Activated T-cell treated with anti-CD3 and anti-CD28 coated beads, Interleukin-2, amount 50 U/mL, for 1 hour (primary cell): ENCODE measurements at places on chromosomes 16 and 17.

GRCh38 chr17:56867948-56868376, 34.0 kb downstream of the DGKE start:
- DNase-seq: no peak

GRCh38 chr17:49054342-49055092, 57.3 kb downstream of the IGF2BP1 start:
- DNase-seq: no peak

DNA sequence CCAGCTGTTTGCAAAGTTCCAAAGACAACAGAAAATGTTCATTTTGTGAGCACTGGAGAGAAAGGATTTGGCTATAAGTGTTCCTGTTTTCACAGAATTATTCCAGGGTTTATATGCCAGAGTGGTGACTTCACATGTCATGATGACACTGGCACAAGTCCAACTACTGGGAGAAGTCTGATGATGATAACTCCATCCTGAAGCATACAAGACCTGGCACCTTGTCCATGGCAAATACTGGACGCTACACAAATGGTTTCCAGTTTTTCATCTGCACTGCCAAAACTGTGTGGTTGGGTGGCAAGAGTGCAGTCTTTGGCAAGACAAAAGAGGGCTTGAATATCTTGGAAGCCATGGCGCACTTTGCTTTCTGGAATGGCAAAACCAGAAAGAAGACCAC, 385.0 kb downstream of the CDH11 start:
- DNase-seq: no peak

- DNase-seq: no peak
Measured at GRCh38 chr17:53633856-53634255, 188.9 kb upstream of the KIF2B start.

- no peak for DNase-seq
Measured at GRCh38 chr17:72691586-72691985, 400.9 kb downstream of the SLC39A11 start.

DNA sequence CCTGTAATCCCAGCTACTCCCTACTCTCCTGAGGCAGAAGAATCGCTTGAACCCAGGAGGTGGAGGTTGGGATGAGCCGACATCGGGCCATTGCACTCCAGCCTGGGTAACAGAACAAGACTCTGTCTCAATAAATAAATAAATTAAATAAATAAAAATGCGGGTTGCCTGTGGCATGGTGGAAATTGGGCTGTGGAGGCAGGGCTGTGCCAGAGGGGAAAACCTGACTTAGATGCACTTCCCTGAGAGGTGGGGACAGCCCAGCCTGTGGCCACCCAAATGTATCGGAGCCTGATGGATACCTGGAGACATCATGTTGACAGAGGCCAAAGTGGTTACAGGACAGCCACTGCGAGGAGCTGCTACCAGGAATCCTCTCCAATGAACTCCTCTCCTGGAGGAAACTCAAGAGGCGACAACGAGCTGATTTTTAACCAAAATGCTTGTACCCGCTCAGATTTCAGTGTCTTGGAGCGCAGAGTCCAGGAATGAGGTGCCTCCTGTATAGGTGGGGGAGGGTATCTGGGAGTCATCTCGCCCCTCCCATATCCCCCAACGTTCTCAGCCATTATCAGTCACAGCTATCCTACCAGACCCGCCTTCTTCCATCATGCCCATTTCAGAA, 32.3 kb downstream of the DDX19A start:
- no peak for DNase-seq

GRCh38 chr16:86910161-86910769, 331.9 kb downstream of the FOXL1 start:
- no peak for DNase-seq

GRCh38 chr16:50585331-50585776, 37.2 kb downstream of the NKD1 start:
- no peak for DNase-seq

GRCh38 chr17:2595716-2596115, 2.3 kb downstream of the PAFAH1B1 start:
- DNase-seq: no peak

DNA sequence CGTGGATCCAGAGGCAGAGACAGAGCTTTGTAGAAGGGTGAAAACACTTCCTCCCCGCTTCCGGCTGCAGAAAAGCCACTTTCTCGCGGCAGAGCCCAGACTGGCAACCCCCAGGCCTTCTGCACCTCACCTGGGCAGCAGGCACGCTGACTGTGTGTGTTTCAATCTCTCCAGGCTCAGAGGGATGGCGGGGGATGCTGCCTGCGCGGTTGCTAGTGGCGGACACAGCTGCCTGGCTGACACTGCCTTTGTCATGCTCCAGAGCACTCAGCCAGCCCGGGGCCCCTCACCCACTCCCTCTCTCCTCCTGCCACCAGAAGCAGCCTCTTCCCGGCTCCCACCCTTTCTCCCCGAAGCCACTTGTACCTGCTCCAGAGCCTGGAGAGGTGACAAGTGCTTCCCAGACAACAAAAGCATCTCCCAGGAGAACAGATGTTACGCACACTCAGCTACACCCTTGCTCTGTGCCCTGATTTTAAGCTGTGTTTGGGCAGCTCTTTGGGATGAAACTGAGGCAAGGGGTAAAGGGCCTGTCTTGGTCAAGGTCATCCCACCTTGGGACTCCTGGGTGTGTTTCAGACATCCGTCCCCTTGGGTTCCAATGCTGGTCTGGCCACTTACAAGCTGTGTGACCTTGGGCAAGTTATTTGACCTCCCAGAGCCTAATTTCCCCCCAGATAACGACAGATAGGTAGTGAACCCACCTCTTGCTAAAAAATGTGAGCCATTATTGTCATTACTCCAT, 9.2 kb upstream of the GLIS2 start:
- peak; percentile 58 for DNase-seq

DNA sequence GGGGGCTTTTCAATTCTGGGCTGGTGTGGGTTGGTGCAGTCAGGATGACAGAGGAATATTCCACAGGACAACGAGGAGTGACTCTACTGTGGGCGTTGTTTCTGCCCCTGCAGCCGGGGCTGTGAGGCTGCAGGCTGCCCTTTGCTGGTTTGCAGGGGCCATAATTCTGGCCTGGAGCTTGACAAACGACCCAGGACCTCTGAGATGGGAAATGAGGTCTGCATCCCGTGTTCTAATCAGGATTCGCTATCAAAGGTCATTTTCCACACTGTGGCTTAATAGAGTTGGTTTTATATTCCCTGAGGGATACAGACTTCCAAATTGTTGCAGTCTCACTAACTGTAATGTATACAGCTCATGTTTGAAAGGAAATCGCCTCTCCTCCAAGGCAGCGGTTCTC, 180.9 kb downstream of the RPTOR start:
- peak; percentile 6 for DNase-seq

DNA sequence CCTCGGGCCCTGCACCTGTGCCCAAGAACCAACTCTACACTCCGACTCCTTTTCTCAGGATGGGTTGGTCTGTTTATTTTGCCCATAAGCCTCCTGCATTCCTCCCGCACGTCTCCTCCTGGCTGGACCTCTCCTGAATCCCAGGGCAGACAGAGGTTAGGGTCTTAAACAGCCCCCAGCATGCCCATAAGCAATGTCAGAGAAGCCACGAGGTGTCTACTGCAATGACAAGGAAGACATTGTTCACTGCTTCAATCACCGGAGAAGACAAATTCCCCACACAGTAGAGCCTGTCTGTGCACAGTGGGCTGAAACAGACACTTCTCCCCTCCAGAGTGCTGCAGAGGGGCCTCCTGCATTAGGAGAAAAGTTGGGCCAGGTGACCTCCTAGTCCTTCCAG, 230.6 kb upstream of the RPL38 start:
- no peak for DNase-seq

- DNase-seq: no peak
Measured at GRCh38 chr16:89845417-89845816, 17.1 kb downstream of the SPIRE2 start.

- no peak for DNase-seq
Measured at GRCh38 chr17:33447090-33447489, 154.0 kb upstream of the ASIC2 start.

DNA sequence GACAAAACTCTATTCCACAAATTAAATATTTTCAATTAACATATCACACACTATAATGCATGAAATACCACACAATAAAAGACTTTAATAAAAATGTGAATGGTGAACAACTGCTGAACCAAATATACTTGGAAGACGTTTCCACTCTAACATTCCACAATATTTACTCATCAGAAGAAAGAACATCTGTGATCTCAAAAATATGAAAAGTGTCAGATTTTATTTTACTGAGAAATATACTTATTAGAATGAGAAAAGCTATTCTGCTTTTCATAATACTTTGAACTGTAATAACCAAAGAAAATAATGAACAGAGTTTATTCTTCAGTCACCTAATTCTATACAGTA, 181.8 kb upstream of the AXIN2 start:
- DNase-seq: no peak

GRCh38 chr16:88516601-88517061, 53.6 kb upstream of the ZC3H18 start:
- no peak for DNase-seq

- DNase-seq: no peak
Measured at GRCh38 chr17:44636562-44636961, 19.7 kb upstream of the MEIOC start.

DNA sequence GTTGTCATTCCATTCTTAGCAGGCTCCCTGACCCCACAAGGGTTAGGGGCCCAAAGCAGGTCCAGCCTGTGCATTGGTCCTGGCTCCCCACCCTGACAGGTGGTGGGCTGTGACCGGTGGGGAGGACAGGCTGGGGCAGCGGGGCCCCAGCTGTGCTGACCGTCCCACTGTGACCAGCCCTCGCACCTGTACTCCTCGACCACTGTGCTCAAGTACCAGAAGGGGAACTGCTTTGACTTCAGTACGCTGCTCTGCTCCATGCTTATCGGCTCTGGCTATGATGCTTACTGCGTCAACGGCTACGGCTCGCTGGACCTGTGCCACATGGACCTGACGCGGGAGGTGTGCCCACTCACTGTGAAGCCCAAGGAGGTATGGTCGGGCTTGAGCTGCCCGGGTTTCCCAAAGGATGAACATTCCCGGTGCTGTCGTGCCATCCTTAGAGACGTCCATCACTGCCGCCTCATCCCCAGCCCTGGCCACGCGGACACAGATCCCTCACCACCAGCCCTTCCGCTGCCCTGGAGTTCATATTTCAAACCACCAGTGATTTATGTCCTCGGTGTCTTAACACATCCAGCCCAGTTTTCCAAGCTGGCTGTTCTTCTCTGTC, 7.3 kb downstream of the DRC7 start:
- DNase-seq: no peak

DNA sequence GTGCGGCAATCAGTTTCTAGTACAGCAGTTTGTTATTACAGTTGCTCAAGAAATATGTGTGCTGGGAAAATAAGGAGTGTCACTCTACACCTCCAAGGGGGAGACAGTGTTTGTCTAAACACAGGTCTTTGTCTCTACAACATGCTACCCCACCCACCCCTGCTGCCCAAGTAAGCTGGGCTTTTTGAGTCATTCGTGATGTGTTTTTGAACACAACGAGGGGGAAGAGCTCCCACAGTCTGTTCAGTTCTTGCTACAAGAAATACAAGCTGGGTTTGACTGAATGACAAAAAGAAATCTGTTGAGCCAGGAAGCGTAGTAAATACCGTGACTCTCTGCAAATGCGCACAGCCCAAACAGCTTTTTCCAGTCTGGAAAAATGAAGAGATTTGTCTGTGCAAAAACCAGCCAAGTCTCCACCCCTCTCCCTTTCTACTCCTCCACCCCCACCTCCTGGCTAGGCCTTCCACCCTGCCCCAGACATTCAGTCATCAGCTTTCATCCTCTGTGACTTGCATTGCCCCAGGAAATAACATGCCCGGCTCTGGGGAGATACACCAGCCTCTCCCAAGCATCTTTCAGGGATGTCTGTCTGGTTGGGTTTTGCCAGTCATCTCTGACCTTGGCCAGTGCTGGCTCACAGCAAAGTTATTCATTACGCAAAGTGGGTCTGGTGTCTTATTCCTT, 25.7 kb downstream of the CHD9 start:
- no peak for DNase-seq

DNA sequence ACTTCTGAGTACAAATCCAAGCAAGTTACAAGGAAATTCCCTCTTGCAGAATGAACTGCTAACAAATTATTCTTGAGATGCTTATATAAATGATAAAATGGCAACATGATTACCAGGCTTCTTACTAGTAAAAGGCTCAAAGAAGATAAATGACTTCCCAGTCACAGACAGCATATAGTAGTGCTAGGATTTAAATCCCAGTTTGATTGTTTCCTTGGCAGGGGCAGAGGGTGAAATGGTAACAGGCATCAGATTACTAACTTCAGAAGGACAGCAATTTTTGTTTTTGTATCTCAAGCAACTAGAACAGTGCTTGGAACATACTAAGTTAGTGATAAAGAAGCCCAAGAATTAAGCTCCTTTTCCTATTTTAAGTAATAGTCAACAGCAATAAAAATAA, 102.8 kb downstream of the SSH2 start:
- DNase-seq: no peak

GRCh38 chr17:65485388-65486299, 75.8 kb downstream of the AXIN2 start:
- no peak for DNase-seq

DNA sequence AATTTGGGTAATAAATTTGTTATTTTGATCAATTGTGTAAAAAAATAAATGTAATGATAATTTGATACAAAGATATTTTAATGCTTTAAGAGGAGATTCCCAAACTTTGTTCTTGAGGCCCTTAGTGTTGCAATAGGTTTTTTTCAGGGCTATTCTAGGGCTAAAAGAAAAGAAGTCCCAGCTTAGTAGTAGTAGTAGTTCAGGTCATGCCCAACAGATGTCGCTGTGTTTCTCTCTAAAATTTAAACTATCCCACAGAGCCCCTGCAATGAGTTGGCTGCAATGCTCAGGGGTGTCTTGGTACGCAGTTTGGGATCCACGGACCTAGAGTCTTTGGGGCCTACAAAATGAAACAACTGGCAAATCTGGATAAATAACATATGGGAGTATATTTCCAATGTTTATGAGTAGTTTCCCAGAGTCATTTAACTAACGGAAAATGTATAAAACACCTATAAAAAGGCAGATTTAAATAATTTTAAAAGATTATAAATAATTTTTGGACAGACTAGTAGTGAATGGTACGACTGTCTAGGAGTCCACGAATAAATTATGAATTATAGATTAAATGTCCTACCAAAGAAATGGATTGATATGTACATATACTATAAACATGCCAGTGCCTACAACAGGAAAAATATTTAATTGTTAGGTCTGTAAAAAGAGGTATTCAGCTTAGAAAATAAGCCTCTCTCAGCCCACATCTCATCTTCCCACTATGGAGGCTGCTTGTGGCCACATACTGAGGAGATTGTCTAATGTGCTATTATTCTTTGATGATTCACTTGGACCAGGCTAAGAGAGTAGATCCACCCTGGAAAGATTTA, 228.5 kb upstream of the PMFBP1 start:
- DNase-seq: no peak

- no peak for DNase-seq
Measured at GRCh38 chr17:5592382-5592781, 8.1 kb upstream of the NLRP1 start.

- no peak for DNase-seq
Measured at GRCh38 chr16:3640207-3640606, 14.3 kb upstream of the DNASE1 start.

- no peak for DNase-seq
Measured at GRCh38 chr16:69812688-69813014, 50.5 kb downstream of the WWP2 start.
